ENCODE measurements at places on chromosomes 13 and 19. TPM values are rescaled to one million over a fixed set of nuclear protein-coding genes. Genes with fewer than 3 reads are reported as not detected.
A peak's percentile ranks its signal among the peaks of the same experiment; 100 is the strongest.

DNA sequence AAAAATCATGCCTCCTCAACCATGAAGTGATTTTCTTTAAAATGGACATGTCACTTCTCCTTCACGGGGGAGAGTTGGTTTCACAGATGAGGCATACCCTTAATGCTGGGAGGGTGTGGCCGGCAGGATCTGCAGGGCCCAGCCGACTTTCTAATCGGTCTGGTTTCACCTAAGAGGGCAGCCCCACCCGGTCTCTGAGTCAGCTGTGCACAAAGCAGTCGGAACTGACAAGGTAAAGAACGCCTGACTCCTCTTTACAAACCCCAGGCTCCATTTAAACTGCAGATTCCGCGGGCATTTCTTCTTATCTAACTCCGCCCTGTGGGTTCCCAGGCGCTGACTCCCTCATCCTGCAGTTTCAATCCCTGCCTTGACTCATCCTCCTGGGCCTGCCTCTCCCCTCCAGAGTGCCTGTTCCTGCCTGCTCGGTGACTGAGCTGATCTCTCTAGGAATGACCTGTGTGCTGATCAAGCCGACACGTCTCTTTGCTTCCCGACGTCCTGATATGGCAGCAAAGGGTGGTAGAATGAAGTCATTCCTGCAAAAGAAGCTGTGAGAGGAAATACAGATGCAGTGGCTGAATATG, 63.4 kb downstream of the EFNB2 start:
- DNase-seq: peak; percentile 77

DNA sequence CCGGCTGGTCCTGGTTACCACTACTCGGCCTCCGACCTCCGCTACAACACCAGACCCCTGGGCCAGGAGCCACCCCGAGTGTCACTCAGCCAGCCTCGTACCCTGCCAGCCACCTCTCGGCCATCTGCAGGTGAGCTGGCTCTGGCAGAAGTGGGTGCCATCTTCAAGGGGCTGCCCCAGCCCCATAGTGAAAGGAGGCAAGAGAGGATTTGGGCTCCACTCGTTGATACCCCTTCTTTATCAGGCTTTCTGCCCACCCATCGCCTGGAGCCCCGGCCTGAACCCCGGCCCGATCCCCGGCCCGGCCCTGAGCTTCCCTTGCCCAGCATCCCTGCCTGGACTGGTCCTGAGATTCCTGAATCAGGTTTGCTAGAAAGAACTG, 7.1 kb downstream of the LTBP4 start:
- DNase-seq: no peak

DNA sequence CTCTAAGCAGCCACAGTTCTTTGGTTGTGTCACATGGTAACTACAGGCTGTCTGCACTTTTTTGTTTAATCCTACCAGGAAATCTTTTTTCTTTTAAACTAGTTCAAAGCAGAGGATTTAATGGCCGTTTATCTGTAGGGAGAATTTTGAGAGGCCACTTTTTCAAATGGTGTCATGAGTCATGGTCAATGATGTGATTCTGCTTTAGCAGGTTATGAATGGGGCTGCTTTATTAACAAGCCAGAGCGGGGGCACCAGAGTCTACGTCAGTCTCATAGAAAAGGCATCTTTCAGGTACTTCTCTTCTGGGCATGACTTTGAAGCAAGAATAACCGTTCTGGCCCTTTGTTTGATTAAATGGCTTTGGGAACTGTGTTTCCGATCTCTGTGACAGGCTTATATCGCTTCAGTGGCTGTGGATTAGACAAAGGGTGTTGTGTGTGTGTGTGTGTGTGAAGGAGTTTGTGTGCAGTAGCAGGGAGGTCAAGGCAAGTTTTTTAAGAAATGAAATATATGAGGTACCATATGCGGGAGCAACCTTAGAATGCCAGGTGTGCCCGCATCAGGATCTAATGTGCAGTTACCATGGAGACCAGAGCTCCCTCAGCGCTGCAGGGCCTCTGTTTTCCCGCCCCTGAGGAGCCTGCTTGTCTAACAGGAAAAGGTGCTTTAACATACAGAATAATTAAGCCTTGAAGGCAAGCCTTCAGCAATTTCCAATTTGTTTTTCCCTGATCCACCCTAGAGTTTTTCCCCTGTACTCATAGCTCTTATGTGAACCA, 120.5 kb downstream of the KATNAL1 start:
- no peak for DNase-seq

Gene FRY
- total RNA-seq: 75.8 TPM

Gene UPK1A
- total RNA-seq: not detected
